ENCODE measurements at places on chromosomes 7 and 10. TPM values are rescaled to one million over a fixed set of nuclear protein-coding genes. Genes with fewer than 3 reads are reported as not detected.

- DNase-seq = no peak
Measured at GRCh38 chr7:105719395-105719794, 138.1 kb upstream of the EFCAB10 start.

Gene MKX
- total RNA-seq = 44.1 TPM

DNA sequence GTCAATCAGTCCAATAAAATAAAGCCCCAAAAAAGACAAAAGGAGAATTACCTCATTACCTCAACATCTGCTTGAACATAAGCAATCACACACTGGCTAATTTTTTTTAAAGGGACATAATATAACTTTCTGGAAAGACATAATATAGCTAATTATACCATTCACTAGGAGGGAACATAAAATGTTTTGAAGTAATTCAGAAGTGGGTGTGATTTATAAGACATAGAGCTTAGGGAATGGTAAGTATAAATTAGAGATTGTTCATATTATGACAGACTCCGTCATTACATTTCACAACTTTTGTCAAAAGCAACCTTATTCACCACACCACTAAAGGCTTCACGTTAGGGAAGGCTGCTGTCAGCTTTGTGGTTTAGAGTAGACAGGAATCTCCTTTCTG is 3.8 kb downstream of the SHTN1 start:
- no peak for DNase-seq

Gene PEX1
- 9.6 TPM for total RNA-seq
